ENCODE measurements at places on chromosomes 16 and 17. TPM values are rescaled to one million over a fixed set of nuclear protein-coding genes. Genes with fewer than 3 reads are reported as not detected.

ACSM3 gene
- 3.1 TPM for total RNA-seq

CHST6 gene
- total RNA-seq = 20.8 TPM

CNTROB gene
- 25.8 TPM for total RNA-seq

CD300H gene
- not detected for total RNA-seq

IGF2BP1 gene
- total RNA-seq = 434 TPM

AIPL1 gene
- total RNA-seq = 0.57 TPM

CCL17 gene
- total RNA-seq = not detected

ADAD2 gene
- total RNA-seq = 0.99 TPM

RND2 gene
- total RNA-seq = 50.7 TPM

TAT gene
- not detected for total RNA-seq

DRC3 gene
- total RNA-seq = 0.31 TPM

SOST gene
- not detected for total RNA-seq

RNF157 gene
- total RNA-seq = 9.9 TPM

COL1A1 gene
- total RNA-seq = 112 TPM

DOC2A gene
- 10.2 TPM for total RNA-seq

HOXB8 gene
- total RNA-seq = not detected

ARHGDIG gene
- total RNA-seq = 5.9 TPM

CHST5 gene
- 0.11 TPM for total RNA-seq

HASPIN gene
- total RNA-seq = 26.7 TPM

CCL2 gene
- 1.4 TPM for total RNA-seq

GNG13 gene
- total RNA-seq = not detected

CDC27 gene
- total RNA-seq = 71.9 TPM

HSF5 gene
- total RNA-seq = not detected

STXBP4 gene
- 16.5 TPM for total RNA-seq

Data from H9 (cell line).